ENCODE measurements at places on chromosomes 13 and 19.

DNA sequence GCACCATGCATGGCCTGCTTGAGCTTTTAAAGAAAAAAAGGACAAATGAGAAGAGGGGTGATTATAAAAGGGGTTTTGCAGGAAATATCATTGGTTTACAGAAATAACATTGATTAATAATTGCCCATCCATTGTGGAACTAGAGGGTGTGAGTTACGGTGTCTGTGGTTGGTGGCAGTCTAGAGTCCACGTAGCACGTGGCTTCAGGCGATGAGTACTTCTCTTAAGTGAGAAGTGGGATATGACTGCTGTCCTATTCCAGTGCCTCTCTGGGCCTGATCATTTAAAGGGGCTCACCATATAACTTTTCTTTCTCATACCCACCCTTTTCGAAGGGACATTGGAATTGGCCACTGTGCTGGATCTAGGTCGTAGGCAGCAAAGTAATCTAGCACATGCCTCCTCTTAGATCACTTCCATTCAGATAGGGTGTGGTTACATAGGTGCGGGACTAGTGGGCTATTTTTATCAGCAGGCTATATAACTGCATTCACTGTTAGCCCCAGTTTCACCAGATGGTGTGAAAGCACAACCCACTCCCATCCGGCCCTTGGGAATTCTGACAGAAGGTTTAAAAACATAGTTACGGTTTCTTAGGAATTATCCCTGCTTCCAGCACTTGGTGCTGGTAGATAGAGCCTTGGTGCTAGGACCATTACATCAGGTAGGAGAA lies 19.9 kb downstream of the PPP5C start:
- no peak for DNase-seq

- DNase-seq: no peak
Measured at GRCh38 chr19:2089727-2090053, 6.4 kb downstream of the MOB3A start.

DNA sequence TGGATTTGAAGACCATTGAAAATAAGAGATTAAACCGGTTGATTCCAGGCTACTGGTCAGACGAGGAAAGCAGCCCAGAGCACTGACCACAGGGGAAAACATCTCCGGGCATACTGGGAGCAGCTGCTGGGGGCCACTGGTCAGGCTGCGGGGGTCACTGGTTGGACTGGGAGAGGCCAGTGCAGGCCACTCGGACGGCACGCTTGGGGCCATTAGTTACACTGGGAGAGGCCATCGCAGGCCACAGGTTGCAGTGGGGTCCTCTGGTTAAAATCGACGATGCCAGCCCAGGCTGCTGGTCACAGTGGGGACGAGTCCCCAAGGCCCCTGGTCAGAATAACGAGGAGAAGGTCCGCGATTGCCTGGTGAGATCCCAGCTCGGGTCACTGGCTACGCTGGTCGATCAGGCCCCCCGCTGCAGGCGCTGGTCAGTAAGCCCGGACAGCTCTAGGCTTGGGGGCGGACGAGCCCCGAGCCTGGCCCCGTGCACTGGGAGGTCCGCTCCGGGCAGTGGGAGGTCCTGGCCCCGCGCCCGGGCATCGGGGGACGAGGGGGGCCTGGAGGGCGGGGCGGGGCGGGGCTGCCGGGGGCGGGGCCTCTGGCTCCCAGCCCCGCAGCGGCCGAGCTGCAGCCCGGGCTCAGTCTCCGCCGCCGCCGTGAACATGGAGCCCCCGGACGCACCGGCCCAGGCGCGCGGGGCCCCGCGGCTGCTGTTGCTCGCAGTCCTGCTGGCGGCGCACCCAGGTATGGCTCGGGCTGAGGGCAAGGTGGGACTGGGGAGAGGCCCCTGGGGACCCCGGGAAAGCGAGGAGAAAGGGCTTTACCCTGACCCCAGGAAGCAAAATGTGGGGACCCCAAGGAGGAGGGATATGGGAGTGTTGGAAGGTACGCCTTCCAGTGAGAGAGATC lies at the start of gene BCAM:
TSS of gene BCAM (plus strand) at position 641 of the 909 bp plus-strand sequence. CDS start at position 663, 22 bp downstream.
- no peak for DNase-seq

DNA sequence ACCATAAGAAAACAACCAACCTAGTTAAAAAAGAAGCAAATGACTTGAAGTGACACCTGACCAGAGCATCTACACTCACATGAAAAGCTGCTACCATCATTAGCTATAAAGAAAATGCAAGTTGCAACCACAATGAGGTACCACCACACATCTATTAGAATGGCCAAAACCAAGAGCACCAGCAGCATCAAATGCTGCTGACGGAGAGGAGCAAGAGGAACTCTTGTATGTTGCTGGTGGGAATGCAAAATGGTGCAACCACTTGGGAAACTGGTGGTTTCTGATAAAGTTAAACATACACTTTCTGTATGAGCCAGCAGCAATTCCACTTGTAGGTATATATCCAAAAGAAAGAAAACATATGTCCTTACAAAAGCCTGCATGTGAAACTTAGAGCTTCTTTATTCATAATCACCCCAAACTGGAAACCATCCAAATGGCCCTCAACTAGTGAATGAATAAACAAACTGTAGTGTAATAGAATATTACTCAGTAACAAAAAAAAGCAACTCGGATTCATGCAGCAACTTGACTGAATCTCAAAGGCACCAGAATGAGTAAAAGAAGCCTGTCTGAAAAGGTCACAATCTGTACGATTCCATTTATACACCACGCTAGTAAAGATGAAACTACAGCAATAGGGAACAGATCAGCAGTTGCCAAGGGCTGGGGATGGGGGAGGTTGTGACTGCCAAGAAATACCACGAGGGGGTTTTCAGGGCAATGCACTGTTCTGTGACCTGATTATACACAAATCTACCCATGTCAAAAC lies 60.9 kb upstream of the RANBP3 start:
- DNase-seq: no peak

DNA sequence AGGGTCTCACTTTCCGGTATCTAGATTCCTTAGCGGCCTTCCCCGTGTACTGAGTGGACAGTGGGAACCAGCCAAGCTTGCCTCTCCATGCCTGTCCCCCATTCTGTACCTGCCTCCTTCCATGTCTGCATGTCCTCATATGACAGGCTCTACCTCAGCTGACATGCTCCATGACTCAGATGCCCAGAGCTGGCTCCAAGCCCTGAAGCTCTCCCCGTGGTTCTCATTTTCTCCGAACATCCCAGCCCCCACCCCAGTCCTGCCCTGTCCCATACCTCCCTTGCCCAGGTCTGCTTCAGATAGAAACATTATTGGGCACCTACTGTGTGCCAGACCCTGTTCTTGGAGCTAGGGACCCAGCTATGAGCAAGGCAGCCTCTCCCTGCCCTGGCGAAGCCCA lies 17.1 kb upstream of the SHFL start:
- DNase-seq: no peak

DNA sequence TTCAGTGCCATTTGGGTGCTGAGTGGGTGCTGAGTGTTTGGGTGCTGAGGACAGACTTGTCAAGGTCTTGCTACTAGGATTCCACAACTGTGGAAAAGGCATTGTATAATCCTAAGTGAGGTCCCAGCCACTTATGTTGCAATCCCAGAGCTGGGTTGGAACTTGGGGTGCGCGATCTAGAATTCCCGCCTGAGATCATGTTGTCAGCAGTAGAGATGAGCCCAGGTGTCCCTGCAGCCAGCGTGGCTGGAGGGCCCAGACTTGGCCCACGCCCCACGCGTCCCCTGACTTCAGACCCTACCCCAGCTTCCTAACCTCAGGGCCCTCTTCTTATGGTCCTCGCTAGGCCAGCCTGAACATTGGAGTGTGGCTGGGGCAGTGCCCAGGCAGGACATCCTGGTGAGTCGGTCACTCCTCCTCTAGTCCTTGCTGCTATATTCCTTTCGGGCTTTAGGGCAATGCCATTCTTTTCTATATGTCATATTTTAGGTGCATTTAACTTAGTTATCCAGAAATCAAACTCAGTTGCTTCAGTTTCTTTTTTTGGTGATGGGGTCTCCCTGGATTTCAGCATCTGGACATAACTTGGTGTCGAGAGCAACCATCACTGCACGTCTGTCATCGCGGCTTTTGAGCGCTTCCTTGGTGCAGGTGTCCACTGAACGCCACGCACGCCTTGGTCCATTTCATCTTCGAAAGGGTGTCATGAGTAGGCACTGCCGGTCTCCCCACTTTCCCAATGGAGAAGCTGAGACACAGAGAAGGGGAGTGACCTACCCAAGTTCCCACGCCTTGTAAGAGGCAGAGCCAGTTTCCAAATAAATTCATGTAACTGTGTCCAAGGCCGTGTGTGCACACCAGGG lies 46.4 kb upstream of the F7 start:
- no peak for DNase-seq

- no peak for DNase-seq
Measured at GRCh38 chr13:111468037-111468959, 147.9 kb downstream of the TEX29 start.

DNA sequence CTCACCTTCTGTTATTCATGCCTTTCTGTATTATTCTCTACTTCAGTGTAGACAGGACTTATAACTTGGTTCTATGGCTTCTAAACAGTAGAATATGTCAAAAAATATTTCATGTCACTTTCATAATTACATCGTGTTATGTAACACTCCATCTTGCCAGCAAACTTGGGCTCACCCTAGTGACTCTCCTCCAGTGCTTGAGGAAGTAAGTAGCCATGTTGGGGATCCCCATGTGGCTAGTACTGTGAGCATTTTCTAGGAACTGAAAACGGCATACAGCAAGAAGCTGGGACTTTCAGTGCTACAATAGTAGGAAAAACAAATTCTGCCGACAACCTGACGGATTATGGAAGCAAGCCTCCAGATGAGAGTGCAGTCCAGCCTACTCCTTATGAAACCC lies 495.6 kb downstream of the SLITRK6 start:
- DNase-seq: no peak

GRCh38 chr19:661427-662196 lies 1.4 kb downstream of the RNF126 start:
- DNase-seq: peak; percentile 52

DNA sequence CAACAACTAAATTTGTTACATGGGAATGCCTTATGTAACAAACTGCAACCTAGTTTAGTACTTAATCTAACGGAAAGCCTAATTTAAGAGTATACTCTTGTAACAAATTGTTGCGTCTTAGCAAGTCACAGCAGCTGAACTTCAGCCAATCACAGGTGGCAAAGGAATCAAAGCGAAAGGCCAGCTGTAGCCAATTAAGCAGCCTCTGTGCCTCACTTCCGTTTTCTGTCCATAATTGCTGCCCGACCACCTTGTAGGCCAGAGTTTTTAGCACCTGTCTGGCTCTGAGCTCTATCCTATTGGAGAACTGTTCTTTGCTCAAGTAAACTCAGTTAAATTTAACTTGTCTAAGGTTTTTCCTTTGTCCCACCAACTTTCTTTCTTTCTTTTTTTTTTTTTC lies 18.1 kb upstream of the HSPH1 start:
- no peak for DNase-seq

- no peak for DNase-seq
Measured at GRCh38 chr13:49844181-49844580, 51.7 kb upstream of the KPNA3 start.

DNA sequence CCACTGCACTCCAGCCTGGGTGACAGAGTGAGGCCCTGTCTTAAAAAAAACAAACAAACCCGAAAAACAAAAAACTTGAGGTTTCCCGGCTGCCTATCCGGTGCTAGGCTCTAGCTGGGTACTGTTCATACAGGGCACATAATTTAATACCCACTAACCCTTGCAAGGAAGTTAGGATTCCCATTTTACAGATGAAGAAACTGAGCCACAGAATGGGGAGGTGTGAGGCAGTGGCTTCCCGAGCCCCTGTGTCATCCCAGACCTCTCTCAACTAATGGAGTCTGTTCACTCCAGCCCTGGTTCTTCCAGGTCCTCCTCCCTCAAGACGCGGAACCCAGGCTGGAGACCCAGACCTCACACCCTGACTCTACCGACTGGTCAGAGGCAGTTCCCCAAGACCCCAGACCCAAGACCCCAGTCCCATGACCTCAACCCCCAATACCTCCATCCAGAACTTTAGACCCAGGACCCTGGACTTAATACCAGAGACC lies 576 bp downstream of the APBA3 start:
- no peak for DNase-seq

- no peak for DNase-seq
Measured at GRCh38 chr19:55097864-55098715, 19.3 kb downstream of the PPP1R12C start.

GRCh38 chr19:42568006-42568405 lies 26.7 kb downstream of the CEACAM8 start:
- DNase-seq: no peak

GRCh38 chr13:113421673-113422270 lies 31.5 kb downstream of the ADPRHL1 start:
- DNase-seq: no peak

- DNase-seq: no peak
Measured at GRCh38 chr13:49343255-49343654, 95.5 kb downstream of the CDADC1 start.

GRCh38 chr19:9531933-9532332 lies 6.5 kb downstream of the ZNF426 start:
- DNase-seq: no peak

- no peak for DNase-seq
Measured at GRCh38 chr13:21698817-21699679, 28.2 kb downstream of the FGF9 start.

DNA sequence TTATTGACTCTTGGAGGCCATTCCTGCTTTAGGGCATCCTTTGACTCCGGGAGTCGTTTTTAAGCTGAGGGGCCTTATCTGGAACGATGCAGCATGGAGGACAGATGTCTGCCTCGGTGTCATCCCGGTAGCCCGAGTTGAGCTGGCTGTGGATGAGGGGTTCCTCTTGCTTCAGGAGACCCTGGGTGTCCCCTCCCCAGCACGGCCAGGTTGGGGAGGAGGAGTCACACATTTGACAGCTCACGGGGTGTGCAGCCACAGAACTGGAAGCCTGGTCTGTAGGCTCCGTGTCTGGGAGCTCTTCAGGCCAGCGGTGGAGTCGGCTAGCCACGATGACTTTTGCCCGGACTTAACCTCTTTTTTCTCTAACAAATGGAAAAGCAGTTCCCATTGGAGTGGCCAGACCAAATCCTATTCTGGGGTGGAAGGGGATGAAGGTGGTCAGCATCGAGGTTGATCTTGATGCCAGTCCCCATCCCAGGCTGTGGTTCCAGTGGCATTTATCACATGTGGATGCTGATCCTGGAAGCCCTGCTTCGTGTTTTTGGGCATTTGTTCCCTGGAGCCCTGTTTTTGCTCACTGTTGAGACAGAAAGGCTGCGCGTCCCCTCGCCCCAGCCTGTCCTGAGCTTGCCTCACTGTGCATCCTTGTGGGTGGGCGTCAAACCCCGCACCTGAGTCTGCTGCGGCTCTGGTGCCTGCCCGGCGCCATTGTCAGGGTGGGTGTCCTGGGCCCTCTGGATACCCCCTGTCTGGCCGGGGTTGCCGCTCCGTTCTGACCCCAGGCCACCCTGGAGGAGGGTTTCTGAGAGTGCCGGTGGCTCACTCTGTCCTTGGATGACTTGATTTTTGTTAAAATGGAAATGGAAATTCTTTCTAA lies 12.0 kb downstream of the TFDP1 start:
- no peak for DNase-seq

DNA sequence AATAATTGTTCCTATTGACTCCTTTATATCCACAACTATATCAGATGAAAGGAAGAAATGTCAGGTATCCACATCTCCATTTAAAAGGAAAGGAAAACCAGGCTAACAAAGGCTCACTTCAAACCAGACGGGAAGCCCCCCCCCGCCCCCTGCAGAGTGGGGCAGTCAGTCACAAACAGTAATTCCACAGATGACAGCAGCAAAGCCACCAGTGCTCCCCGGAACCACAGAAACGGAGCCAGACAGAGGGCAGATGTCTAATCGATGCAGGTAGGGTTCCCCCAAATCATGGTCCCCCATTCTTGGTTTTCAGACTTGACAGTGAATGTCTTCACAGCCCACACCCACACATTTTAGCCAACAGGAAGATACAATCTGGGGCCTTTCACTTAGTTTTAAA lies 100.8 kb downstream of the STK24 start:
- peak; percentile 14 for DNase-seq
